ENCODE measurements at places on chromosomes 7 and 10. TPM values are rescaled to one million over a fixed set of nuclear protein-coding genes. Genes with fewer than 3 reads are reported as not detected.

TMEM176A gene
- not detected for total RNA-seq

RBP3 gene
- total RNA-seq: not detected

CLCN1 gene
- total RNA-seq: not detected

VAX1 gene
- total RNA-seq: not detected

MRLN gene
- 0.23 TPM for total RNA-seq

- DNase-seq: no peak
Measured at GRCh38 chr7:107543338-107543993, 20.3 kb downstream of the COG5 start.

GRCh38 chr7:3027005-3027845 is 16.4 kb downstream of the CARD11 start:
- no peak for DNase-seq

DNA sequence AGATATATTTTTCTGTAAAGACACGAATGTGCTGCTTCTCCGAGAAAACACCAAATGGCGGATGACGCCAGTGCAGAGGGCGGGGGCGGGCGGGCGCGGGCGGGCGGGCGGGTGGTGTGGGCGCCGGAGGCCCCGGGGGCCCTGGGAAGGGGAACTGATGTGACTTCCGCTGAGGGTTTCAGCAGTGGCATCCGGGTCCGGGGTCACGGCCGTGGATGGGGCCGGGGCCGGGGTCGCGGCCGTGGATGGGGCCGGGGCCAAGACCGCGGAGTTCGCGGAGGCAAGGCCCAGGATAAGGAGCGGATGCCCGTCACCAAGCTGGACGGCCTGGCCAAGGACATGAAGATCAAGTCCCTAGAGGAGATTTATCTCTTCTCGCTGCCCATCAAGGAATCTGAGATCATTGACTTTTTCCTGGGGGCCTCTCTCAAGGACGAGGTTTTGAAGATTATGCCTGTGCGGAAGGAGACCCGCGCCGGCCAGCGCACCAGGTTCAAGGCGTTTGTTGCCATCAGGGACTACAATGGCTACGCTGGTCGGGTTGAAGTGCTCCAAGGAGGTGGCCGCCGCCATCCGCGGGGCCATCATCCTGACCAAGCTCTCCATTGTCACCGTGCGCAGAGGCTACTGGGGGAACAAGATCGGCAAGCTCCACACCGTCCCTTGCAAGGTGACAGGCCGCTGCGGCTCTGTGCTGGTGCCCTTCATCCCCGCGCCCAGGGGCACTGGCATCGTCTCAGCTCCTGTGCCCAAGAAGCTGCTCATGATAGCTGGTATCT is 20.3 kb upstream of the IGF2BP3 start:
- peak; percentile 38 for DNase-seq

- peak; percentile 1 for DNase-seq
Measured at GRCh38 chr10:66925896-66926715, at the start of gene LRRTM3. LRRTM3 (plus strand) TSS chr10:66926036.

DNA sequence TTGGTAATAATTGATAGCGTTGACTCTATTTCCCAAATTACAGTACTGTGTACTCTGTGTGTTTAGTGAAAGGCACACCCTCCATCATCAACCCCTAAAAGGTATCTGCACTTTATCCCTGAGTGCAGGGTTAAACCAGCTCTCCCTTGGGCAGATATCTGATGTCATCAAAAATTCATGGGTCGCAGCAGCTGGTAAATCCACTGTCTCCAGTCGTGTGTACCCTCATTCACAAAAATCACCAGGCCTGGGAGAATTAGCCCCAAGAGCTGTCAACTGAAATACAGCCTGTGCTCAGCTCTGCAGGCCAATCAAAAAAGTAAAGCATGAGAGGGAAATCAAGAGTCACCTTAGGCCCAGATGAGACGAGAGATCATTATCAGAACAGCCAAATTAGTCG is 103.7 kb downstream of the HIP1 start:
- no peak for DNase-seq

GRCh38 chr7:157494506-157495176 is 157.8 kb downstream of the DNAJB6 start:
- DNase-seq: no peak

DNA sequence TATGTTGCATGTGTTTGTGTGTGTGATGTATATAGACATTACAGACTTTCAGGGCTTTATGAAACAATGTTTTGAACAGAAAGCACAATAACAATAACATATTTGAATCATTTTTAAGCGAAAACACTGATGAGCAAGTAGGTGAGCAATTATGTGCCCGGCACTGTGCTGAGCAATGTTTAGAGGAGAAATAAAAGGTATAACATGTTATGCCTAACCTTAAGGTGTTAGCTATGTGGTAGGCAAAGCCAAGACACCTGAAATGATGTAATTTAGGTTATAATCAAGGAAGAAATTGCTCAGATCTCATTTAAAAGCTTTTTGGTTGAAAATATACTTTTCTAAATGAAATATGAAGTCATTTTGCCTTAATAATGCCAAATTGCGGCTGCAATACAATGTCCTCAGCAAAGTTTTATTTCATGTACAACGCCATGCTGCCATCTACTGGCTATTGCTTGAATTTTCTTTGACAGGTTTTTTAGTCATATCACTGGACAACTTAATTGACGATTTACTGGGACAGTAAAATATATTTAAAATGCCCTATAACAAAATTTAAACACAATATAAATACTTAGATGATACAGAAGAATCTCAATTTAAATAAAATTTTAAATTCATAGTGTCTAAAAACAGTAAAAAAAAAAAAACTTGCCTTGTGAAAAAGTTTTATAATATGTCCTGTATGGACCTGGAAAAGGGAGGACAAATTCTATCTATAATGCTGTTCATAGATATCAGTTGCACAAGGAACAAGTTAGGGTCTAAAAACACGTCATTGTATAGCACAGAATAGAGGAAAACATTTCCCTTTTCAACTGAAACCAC is 131.1 kb upstream of the CDK1 start:
- peak; percentile 18 for DNase-seq

GRCh38 chr10:77673101-77673500 is 35.5 kb upstream of the KCNMA1 start:
- DNase-seq: no peak

GRCh38 chr10:114103284-114103683 is 59.6 kb downstream of the ADRB1 start:
- no peak for DNase-seq

- DNase-seq: no peak
Measured at GRCh38 chr7:159104188-159104920, 40.3 kb downstream of the VIPR2 start.

- no peak for DNase-seq
Measured at GRCh38 chr7:91852263-91852741, 28.2 kb downstream of the MTERF1 start.

GRCh38 chr10:78869508-78870454 is 199.0 kb upstream of the ZMIZ1 start:
- DNase-seq: no peak

DNA sequence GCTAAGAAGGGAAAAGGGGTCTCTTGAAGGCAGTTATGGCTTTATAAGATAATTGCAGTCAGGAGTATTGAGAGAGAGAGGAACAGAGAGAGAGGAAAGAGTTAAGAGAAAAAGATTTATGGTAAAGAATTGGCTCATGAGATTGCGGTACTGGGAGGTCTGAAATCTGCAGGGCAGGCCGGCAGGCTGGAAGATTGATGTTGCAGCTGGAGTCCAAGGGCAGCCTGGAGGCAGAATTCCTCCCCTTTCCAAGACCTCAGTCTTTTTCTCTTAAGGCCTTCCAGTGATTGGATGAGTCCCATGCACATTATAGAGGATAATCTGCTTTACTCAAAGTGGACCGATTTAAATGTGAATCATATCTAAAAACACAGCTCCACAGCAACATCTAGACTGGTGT is 68.4 kb downstream of the HACD1 start:
- no peak for DNase-seq

DNA sequence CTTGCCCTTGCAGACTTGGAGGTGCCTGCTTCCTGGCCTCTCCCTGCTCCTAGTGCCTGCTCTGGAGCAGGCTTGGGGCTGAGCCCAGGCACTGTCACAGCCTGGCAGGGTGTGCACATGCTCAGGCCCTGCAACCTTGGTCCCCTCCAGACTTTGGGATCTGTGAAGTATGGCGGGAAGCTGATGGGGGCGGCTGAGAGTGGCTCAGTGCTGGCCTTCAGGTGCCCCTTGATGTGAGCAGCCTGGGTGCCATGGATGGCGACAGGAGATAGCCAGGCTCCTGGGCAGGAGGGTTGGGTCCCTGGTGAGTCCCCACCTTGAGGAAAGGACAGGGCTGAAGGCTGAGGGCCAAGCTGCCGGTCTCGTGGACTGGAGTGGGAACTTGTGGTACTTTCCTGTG is 700.4 kb upstream of the KCND2 start:
- DNase-seq: no peak
